ENCODE measurements at places on chromosomes 13 and 19.

GRCh38 chr19:15986701-15987100 is 37.9 kb downstream of the OR10H4 start:
- no peak for DNase-seq

GRCh38 chr13:104530741-104531140 is 1464.5 kb upstream of the SLC10A2 start:
- DNase-seq, result no peak

- DNase-seq, result no peak
Measured at GRCh38 chr13:46516599-46517338, 36.2 kb upstream of the LRCH1 start.

- no peak for DNase-seq
Measured at GRCh38 chr13:90899416-90899815, 448.1 kb upstream of the MIR17HG start.

DNA sequence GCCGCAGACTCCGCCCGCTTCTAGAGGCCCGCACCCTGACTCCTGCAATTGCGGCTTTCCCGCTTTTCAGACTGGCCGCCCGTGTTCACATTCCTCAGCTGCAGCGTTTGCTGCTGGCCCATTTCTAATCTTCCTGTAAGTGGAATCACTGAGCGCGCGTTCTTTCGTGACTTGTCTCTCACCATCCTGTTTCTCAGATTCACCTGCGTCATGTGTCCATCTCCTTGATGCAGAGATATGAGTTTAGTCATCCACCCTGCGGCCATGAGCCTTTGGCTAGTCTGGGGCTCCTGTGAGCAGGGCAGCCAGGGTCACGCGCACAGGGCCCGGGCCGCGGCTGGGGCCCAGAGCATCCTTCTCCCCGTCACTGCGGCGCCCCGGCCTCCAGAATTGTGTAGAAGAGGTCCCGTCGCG is 110.0 kb downstream of the CRYL1 start:
- DNase-seq, result no peak
